ENCODE measurements at places on chromosomes 13 and 19. TPM values are rescaled to one million over a fixed set of nuclear protein-coding genes. Genes with fewer than 3 reads are reported as not detected.
A peak's percentile ranks its signal among the peaks of the same experiment; 100 is the strongest.

TIMM29 gene
- 29.0 TPM for polyA plus RNA-seq

GPR4 gene
- 2.4 TPM for polyA plus RNA-seq

ZNF562 gene
- polyA plus RNA-seq, result 5.0 TPM

ZNF69 gene
- 0.34 TPM for polyA plus RNA-seq

ZNF256 gene
- polyA plus RNA-seq, result 2.5 TPM

TEX26 gene
- not detected for polyA plus RNA-seq

C1QTNF9 gene
- polyA plus RNA-seq, result 4.6 TPM

CFAP97D2 gene
- 0.09 TPM for polyA plus RNA-seq

NXNL1 gene
- not detected for polyA plus RNA-seq

TIMM50 gene
- polyA plus RNA-seq, result 86.1 TPM

MPND gene
- 7.4 TPM for polyA plus RNA-seq

LRRC63 gene
- polyA plus RNA-seq, result 0.04 TPM

CALR3 gene
- polyA plus RNA-seq, result 0.07 TPM

DNA sequence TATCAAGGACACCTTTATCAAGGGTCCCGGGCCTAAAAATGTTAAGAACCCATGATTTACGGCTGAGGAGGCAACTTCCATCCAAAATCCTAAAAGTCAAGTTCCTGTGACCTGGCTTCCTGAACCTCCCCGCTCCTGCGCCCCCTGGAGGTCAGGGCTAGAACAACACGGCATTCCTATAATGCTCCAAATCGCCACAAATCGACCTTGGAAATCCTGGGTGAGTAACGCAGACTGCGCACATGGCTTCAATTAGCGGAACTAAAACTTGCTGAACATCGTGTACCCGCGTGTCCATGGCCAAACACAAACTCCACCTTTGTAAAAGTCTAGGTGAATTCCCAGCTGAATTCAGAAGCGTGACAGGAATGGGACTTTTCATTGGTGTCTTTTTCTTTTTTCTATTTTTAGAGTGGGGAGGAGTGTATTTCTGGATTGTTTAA, 4.3 kb upstream of the C5AR1 start:
- peak; percentile 76 for DNase-seq

DNA sequence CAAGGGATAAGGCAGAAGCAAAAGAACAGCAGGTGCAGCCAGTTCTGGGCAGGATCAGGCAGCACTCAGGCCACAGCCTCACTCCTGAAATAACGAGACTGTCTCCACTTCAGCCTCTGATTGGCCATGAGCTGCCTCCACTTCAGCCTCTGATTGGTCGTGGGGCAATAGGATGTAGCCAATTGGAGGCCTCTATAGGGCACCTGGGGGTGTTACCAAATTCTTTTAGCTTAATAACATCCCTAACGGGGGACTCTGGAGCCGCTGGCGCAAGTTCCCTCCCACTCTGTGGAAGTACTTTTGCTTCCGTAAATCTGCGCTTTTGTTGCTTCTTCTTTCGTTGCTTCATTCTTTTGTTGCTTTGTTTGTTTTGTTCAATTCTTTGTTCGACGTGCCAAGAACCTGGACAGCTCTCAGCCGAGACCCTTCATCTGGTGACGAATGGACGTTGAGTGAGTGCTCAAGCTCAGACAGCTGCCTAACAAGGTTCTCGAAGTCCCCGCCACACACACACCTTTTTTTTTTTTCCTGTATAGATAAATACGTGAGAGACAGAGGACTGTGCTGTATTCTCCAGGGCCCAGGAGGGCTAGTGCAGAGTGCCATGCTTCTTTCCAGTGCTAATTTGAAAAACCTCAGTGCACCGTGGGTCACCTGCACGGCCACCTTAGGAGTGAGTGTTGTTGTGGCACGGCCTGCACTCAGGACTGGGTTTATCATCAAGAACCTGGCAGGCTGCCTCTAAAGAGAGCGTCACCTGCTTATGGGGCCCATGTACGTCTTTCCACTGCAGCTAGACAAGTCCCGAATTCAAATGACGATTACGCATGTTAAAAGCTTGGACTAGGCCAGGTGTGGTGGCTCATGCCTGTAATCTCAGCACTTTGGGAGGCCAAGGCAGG, 32.0 kb upstream of the TUBGCP3 start:
- DNase-seq, result no peak

DNA sequence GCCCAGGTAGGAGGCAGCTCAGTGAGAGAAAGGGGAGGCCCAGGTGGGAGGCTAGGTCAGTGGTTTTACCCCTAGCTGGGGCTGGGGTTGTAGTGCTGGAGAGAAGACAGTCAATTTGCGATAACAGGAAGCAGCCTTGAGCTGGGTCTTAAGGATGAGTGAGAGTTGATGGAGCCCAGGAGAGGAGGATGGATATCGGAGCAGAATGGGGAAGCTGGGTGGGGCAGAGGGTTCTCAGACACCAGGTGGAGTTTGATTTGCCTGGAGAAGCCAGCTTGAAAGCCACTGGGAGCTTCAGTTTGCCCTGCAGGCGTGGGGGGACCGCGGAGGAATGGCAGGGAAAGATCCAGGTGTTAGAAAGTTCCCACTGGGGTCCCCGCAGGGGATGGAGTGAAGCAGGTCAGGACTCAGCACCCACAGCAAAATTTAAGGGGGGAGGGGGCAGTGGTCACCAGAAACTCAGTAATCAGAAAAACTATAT, 836 bp upstream of the CDC42EP5 start:
- no peak for DNase-seq

DNA sequence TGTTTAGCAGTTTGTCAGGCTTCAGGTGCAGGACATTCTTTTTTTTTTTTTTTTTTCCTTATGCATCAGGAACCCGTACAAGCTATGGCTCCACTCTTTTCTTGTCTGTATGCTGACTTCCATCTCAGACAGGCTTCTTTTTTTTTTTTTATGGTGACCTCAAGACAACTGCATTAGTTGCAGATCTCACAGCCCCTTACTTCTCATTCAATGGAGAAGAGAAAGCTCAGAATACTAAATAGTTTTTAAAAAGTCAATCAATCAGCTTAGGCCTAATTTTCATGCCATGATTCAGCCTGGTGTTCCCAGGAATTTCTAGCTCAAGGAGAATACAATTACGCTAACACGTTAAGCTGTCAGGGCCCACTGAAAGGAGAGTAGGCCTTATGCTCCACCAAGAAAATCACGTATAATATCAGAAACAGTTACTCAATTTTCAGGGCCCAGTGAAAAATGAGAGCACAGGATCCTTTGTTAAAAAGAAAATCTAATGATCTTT, 1596.0 kb upstream of the MIR17HG start:
- no peak for DNase-seq

DNA sequence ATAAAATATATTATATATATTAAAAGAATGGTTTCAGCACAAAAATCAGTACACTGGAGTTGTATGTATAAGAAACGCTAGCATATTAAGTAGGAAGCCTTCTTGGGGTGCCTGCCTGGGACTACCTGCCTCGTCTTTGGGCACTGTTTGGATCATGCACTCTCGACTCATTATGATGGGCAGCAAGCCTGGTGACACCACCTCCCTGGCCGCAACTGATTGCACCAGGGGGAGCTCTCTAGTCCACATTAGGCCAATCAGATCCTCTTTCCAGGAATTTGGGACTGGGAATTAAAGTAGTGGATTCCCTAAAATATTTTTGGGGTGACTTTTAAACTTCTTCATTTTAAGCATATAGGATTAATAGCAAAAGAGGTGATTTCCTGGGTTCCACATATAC, 56.0 kb upstream of the RGCC start:
- DNase-seq, result no peak

DNA sequence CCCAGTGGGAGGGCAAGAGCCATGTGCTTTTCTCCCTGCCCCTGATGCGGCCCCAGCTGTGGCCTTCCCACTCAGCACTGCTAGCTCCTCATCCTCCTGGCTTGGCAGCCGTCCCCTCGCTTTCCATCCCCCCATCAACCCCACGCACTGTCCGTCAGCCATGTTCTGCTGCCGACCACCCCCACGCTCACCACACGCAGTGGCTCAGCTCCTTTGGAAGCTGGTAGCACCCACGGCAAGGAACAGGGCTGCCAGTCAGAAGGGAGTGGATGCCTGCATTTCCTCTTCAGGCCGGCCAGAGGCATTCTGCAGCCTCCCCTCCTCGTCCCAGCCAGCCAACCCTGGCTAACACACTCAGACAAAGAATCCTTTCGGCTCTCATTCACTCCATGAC, 6.3 kb downstream of the CALM3 start:
- DNase-seq, result no peak

DNA sequence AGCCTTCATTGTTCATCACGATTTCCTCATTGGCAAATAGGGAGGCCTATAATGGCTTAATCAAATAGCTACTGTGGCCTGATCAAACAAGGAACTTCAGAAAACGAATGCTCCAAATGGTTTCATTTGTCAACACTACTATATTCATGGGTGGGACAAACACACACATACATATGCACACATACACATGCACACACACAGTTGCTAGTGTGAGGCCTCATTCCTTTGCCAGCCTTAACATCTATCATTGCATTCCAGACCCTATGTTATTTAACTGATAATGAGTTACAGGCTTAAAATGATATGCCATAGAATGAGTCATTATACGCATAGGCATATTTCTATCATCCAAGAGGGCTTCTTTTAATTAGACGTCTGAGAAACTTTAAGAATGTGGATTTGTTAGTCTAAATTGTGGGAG, 140.2 kb downstream of the KLF5 start:
- DNase-seq, result no peak

GRCh38 chr13:100602493-100603111, 14.0 kb upstream of the GGACT start:
- DNase-seq, result no peak

- no peak for DNase-seq
Measured at GRCh38 chr13:25237083-25237482, 50.2 kb downstream of the MTMR6 start.

GRCh38 chr13:23707674-23708073, 137.5 kb downstream of the TNFRSF19 start:
- no peak for DNase-seq

GRCh38 chr13:84358601-84359000, 476.3 kb upstream of the SLITRK1 start:
- no peak for DNase-seq

GRCh38 chr13:22288496-22288895, 617.6 kb downstream of the FGF9 start:
- no peak for DNase-seq

DNA sequence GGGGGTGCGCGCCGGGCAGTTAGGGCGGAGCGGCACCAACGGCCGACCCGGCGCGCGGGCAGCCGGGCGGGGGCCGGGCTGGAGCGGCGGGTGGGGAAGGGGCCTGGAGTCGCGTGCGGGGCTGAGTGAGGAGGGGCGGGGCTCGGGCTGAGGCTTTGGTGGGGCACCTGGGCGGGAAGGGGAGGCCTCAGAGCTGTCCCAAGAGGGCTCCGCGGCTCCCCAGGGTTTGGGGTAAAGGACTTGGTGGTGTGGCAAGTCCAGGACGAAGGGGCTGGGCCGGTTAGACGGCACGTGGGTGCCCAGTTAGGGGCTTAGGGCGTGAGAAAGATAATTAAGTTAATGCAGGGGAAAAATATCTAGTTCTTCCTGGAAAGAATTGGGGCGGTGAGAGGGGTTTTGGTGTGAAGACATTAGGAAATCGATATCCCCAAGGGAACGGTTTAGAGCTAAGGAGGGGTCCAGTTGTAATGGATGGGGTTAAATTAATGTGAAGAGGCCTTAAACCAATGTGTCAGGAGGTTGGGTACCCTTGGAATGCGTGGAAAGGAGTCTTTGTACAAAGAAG, 496 bp downstream of the ZNF574 start:
- DNase-seq, result peak; percentile 72

- no peak for DNase-seq
Measured at GRCh38 chr19:4781801-4782200, 9.7 kb upstream of the FEM1A start.

- DNase-seq, result no peak
Measured at GRCh38 chr19:44142059-44142433, 692 bp downstream of the ZNF234 start.

DNA sequence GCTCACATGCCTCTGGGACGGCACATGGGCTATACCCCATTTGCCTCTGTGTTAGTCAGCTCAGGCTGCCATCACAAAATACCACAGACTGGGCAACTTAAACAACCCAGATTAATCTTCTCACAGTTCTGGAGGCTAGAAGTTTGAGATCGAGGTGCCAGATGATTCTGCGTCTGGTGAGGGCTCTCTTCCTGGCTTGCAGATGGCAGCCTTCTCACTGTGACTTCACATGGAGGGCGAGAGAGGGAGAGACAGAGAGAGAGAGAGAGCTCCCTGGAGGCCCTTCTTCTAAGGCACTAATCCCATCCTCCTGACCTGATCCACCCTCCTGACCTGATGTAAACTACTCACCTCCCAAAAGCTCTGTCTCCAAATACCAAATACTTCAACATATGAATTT, 55.0 kb downstream of the GPR12 start:
- DNase-seq, result no peak

GRCh38 chr19:10692673-10693264, 8.5 kb upstream of the QTRT1 start:
- no peak for DNase-seq

DNA sequence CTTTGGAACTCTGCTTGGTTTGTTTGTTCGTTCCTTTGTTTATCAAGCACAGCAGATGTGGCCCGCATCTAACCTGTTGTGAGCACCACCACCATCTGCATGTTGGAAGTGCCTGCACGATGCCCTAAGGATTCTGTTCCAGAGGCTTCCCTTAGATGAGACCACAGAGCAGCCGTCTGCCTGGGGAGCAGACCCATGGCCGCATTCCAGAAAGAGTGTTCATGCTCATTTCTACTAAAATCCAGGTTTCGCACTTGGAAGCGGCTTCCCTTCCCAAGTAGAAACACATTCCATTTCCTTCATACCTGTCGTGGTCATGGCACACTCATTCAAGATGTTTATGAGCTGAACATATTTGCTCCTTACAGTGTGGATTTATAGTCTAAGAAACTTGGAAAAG, 27.2 kb downstream of the COL4A2 start:
- no peak for DNase-seq

DNA sequence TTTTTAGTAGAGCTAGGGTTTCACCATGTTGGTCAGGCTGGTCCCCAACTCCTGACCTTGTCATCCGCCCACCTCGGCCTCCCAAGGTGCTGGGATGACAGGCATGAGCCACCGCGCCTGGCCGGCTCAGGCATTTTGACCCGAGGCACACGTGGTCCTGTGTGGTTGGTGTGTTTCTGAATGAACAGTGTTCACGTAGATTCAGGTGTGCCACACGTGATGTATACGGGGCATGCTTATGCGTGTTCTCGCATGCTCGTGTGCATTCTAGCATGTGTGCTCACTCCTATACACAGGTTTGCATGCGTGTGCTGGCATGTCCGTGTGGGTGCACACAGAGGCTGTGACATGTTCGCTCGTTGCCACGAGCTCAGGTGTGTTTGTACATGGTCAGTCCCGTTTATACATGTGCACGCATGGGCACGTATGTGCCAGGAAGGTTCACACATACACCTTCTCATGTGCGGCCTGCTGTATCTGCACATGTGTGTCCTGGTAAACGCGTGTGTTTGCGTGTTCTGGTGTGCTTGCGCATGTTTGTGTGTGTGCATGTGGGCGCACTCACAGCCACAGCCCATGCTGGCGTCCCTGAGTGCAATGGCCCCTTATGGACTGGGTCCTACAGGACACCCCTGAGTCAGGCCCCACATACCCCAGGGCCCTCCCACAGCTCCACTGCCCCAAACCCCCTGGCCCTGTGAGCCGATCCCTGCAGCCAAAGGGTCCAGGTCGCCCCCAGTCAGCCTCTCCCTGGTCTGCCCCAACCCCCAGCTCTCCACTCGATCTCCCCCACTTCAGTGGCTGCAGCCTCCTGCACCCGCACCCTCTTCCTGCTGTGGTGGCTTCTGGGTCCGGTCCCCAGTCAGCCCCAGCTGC, 20.6 kb upstream of the TCF3 start:
- DNase-seq, result no peak
